ENCODE measurements at places on chromosomes 3 and 15.

DNA sequence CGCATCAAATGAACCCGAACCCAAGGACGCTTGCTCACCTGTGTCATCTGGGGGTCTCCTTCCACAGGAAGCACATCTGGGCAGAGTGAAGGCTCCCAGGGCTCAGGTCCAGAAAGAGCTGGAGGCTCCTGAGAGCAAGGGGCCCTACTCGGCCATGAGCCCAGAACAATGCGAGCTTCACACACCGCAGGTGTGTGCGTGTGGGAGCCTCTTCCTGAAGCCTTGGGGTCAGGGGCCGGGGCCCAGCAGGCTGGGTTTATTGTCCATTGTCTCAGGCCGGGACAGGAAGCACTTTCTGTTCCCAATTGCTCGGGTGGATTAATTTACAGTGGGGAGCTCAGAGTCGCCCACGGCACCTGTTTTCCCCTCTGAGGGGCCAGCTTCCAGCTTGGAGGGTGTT, 74.8 kb downstream of the RPN1 start:
- DNase-seq: no peak

- DNase-seq: no peak
These were observed 164.9 kb downstream of the ROBO2 start for GRCh38 chr3:77204788-77205187.

GRCh38 chr3:167813169-167814123, 77.9 kb downstream of the SERPINI1 start:
- DNase-seq: no peak

DNA sequence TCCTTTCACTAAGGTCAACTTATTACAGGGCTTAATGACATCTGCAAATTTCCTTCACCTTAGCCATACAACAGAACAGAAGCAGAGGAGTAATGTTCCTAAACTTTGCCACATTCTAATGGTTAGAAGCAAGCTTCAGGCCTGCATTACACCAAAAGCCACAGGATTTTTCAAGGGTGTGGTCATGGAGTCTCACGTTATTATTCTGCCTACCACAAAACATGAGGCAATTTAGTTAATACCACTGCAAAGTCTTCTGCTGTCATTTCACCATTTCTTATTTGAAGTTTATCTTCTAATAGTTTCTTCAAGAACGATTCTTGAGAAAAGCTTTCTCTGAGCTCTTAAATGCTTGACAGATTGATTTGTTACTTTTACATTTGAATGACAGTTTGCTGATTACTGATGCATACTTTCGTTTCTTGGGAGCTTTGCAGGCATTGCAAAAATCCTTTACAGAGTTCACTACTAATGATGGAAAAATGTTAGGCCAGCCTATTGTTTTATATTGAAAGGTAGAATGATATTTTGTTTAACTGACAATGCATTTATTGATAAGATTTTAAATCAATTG, 1257.1 kb downstream of the NSUN3 start:
- DNase-seq: no peak

DNA sequence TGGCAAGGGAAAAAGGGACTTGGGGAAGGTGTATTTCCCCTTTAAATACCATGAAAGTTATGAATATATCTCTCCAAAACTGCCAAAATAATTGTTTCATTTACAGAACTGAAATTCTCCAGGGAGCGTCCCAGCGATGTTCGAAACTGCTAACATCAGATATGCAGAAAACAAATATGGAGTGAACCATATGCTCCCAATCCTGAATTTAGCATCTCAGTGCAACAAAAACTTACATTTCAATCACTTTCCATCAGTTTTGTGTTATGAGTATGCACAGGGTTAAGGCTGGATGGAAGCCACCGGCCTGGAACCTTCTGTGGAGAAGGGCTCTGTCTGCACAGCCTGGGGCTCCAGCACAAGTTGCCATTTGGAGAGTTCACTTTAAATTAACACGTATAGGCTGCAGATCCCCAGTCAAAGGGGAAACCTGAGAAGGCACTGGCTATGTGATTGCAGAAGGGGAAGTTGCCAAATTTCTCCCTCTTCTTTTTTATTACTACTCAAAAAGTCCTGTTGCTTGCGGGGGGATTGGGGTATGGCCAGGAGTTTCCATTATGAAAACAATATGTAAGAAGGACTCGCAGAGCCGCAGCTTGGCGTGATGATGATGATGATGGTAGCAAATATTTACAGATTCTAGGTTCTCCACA, 56.9 kb upstream of the FOXP1 start:
- no peak for DNase-seq

DNA sequence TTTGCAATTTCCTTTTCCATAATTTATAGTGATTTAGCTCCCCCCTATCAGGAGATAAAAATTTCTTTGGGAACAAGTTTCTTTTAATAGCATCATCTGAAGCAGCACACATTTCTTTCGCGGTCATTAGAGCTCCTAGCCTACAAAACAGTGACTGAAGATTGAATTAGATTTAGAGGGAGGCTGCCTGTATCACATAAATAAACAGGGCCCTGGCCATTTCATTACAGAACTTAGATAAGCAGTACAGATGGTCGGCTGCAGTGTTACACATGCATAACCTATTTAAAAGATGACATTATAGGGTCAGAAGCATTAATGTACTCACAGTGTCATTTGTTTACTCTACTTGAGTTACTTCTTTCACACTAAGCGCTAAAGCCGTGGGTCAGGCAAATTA, 81.4 kb upstream of the SLC25A26 start:
- no peak for DNase-seq

GRCh38 chr3:89690646-89691045, 583.2 kb downstream of the EPHA3 start:
- no peak for DNase-seq

DNA sequence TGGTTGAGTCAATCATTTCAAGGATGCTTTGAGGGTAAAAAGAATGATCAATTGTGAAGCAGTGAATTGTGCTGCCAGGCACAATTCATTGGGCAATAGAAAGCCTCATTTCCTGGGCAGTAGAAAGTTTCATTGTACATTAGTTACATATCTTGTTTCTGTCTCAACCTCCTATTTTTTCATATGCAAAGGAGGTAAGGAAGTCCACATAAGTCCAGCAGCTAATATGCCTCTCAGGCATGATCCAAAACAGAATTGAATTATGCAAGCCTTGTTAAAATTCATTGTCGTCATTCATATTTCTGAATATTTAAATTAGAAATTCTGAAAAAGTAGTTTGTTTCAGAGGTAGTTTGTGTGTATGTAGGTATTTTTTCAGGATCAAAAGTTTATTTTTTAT, 65.8 kb downstream of the TFRC start:
- no peak for DNase-seq

DNA sequence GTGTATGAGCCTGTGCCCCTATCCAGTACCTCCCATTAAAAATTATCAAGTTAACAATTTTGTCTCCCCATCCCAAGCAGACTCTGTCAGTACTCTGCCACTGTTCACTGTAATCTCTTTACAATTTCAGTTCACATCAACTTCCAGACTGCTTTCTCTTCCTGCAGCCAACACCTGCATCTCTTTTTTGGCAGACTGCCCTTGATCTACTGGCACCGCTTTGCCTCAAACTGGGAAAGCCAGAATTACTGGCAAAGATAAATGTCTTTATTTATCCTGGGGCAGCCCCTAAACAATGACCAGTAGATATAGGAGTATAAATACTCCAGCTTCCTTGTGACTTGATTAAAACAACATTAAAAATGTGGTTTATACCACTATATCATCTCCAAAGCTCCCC, 494.1 kb downstream of the ZNF385D start:
- no peak for DNase-seq

DNA sequence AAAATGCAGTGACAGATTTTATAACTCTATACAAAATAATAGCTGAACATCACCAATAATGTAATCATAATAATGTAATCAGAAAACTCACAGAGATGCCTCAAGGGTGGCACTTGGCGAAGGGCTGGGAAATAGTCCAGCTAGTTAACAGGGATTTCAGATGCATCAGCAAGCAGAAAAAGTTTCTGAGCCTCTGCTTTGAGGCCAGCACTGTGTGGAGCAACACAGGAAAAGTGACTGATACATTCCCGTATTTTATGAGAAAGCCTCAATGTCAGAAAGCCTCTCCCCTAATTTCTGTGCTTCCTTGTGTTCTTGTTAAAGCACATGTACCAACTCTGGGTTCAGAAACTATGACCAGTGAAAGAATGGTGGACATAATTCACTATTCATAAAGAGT, 304.8 kb downstream of the VPS13C start:
- DNase-seq: no peak

DNA sequence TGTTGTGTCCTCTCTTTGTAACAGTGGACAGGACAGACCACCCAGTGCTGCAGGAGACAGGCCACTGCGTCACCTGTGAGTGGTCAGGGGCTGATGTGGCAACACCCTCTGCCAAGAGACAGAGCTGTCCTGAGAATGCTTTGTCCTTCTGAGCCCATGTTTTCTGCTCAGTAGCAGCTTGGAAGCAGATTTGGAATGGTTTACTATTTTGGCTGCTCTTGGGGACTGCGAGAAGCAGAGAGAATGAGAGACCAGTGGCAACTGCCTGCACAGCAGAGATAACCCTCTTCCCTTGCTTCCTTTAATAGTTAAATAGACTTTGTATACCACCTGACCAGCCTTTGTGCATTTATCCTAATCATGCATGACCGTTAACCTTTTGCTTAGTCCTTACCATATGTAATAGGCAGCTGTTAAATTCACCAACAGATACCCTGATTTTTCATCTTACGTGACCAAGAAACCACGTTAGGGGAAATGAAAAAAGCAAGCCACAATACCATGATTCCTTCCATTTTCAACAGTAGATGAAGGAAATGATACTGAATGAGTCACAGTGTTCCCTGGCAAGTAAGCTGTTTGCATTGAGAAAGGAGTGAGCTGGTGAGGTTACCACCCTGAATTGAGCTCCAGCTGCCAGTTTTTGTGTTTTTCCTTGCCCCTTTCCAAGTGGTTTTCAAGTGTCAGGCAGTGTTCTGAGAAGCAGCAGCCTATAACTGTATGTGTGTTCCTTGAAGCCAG, 35.5 kb downstream of the B3GALNT1 start:
- DNase-seq: no peak

GRCh38 chr3:54954022-54954421, 26.2 kb upstream of the LRTM1 start:
- DNase-seq: no peak

DNA sequence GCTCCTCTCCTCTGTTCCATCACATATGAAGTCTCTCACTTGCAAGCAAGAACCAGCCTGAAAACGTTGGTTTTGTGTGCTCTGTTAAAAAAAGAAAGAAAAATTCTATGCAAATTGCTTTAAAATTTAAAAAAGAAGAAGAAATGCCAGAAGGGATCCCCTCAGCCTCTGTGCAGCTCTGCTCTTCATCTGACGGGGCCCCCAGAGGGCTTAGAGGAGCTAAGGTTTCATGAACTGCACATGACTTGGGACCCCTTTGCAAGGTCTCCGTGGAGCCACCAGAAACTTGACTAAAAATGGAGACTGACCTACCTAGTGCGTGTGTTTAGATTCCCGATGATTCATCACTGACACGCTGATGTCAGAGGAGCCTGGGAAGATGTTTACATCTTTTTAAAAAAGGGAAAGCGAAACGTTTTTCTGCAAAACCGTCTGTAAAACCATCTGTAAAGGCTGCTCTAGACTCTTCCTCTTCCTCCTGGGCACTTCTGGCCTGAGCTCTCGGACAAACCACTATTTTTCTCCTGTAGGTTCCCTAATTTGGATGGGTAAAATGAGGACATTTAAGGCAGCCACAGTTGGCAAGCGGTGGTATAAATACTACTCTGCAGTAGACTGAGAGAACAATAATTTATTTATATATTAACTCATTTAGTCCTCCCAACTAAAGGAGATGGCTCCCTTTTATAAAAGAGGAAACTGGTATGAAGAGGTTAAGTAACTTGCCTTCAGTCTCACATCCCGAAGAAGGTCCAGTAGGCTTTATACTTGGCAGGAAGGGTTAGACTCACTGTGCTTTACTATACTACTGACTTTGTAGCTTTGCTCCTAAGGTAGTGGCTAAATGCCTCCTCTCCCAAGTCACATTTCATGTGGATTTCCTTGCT, 67.2 kb upstream of the POLG start:
- DNase-seq: no peak

- DNase-seq: no peak
These were observed 126.7 kb upstream of the SPATA16 start for GRCh38 chr3:173267716-173268115.

- DNase-seq: no peak
These were observed 71.0 kb upstream of the PRR23E start for GRCh38 chr3:127121885-127122284.

- DNase-seq: no peak
These were observed 35.6 kb downstream of the SLC51A start for GRCh38 chr3:196251918-196252317.

DNA sequence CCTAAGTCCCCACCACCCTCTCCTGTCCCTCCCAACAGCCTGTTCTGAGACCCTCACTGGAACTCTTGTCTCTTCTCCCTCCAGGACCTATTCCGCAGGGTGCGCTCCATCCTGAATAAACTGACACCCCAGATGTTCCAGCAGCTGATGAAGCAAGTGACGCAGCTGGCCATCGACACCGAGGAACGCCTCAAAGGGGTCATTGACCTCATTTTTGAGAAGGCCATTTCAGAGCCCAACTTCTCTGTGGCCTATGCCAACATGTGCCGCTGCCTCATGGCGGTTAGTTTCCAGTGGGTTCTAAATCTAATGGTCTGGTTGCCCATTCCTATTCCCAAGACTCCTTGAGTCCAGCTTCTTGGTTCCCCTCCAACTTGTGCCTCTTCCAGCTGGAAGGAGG, 9.3 kb downstream of the EIF4G1 start:
- no peak for DNase-seq

Measured in glutamatergic neuron (in vitro differentiated cells).